H7 (cell line): ENCODE measurements at places on chromosomes 7 and 10.
A peak's percentile ranks its signal among the peaks of the same experiment; 100 is the strongest.

GRCh38 chr7:70937424-70937823 is 194.5 kb upstream of the GALNT17 start:
- DNase-seq = no peak

DNA sequence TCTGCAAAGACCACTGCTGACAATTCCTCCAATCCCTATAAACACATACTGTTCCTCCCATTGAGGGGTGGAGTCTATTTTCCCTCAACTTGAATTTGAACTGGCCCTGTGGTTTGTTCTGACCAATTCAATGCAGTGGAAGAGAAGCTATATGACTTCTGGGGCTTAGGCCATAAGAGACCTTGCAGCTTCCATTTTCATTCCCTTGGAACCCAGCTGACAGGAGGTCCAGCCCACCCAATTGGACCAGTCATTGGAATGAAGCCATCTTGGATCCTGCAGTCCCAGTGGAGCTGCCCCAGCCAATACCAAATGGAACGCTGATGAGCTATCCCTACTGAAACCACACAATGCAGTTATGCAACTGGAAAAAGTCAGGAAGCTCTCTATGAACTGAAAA is 8.9 kb upstream of the TMED4 start:
- DNase-seq = no peak

- DNase-seq = no peak
Observed at GRCh38 chr10:30728127-30728526, 98.6 kb upstream of the LYZL2 start.

- DNase-seq = no peak
Observed at GRCh38 chr10:70849582-70850016, 33.9 kb downstream of the SGPL1 start.

GRCh38 chr7:114718861-114719260 is 203.0 kb upstream of the MDFIC start:
- no peak for DNase-seq

GRCh38 chr10:52280051-52280450 is 34.0 kb upstream of the DKK1 start:
- no peak for DNase-seq

GRCh38 chr10:36026081-36026480 is 384.0 kb upstream of the FZD8 start:
- DNase-seq = no peak

DNA sequence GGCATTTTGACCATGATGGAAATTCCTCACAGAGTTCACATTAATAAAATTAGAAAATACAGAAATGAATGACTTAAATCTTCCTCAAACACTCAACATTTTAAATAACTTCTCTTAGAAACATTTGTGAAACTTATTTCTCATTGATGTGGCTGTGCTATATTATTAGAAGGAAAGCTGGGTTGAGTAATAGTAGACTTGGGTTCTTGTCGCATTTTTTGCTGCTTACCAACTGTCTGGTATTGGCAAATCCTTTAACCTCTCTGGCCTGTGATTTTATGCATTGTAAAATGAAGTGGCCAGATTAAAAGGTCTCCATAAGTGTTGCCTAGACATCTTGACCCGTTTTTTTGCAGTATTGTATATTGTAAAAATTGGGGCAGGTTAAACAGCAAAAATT is 66.5 kb downstream of the VPS50 start:
- no peak for DNase-seq

DNA sequence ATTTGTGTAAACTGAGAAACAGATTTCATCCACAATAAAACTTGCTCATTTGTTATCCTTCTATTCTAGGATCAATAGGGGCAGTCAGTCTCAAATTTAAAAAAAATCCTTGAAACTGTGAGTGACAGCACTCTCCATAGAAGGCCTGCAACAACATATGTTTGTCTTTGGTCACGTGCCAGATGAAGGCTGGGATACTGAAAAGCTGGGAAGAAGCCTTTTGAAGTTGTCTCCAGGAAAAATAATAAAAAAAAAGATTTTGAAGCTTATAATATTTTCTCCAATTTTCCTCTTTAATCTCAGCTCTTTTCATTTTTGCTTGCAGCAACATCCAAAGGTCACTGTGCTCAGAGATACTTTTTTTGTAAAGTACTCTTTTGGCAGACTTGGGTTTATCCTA is 128.6 kb upstream of the SLC26A5 start:
- no peak for DNase-seq

DNA sequence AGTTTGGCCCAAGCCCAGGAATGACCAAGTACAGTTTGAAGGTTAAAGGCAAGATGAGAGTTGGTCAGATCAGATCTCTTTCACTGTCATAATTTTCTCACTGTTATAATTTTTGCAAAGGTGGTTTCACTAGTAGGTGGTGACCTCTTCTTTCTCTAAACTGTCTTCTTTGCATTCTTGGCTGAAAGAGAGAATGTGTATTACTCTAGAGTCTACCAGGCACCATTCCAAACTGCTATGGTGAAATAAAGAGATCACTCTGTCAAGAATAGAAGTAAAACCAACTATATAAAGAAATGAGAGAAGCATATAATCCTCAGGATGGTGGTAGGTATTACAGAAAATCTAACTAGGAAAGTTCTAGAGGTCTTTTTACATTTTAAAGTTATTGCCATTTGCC is 72.7 kb downstream of the DYNC1I1 start:
- DNase-seq = no peak

DNA sequence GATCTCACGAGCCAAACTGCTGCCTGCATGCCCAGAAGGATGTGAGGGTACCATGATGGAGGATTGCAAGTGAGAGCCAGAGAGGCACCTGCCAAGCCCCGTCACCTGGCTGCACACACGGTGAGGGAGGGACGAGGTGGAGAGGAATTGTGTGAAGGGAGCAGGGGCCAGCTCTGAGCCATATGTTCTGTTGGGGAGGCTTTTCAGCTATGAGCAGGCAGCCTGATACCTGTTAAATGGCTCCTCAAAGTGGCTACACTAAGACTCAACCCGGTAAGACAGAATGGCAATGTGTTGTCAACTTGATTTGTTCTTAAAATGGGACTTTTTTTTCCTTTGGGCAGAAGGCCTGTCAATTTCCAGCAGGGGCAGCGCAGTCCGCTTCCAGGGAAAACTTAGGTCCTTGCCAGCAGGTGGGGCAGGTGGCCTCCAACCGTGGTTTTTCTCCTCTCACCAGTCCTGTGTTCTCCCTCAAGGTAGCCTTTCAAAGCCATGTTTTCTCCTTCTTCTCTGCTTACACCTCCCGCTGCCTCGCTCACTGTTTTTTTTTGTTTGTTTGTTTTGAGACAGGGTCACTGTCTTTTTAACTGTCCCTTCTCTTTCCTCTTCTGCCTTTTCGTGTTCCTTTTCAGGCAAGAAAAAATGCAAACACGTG is 57.7 kb upstream of the ZNRF2 start:
- DNase-seq = peak; percentile 44

GRCh38 chr7:27155816-27156507 is 513 bp downstream of the HOXA7 start:
- peak; percentile 84 for DNase-seq

DNA sequence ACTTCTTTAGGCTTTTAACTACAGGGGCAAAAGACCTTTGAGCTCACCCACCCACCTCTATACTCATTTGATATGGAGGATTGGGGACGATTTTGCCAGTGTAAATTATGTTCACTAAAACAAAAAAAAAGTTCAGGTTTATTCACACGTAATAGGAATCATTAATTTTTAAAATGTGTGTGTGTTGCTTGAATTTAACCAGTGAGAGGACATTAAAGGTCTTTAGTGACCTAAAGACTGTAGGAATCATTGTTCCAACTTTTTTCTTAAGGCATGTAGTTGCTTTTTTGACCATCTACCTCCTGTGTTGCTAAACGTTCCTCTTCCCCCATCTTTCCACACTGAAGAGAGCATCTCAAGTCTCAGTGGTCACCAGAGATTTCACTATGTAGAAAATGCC is 1.1 kb downstream of the SSBP1 start:
- no peak for DNase-seq

- no peak for DNase-seq
Observed at GRCh38 chr10:20616056-20616671, 280.9 kb downstream of the NEBL start.

- no peak for DNase-seq
Observed at GRCh38 chr7:142585425-142585824, 163.8 kb upstream of the PRSS1 start.

DNA sequence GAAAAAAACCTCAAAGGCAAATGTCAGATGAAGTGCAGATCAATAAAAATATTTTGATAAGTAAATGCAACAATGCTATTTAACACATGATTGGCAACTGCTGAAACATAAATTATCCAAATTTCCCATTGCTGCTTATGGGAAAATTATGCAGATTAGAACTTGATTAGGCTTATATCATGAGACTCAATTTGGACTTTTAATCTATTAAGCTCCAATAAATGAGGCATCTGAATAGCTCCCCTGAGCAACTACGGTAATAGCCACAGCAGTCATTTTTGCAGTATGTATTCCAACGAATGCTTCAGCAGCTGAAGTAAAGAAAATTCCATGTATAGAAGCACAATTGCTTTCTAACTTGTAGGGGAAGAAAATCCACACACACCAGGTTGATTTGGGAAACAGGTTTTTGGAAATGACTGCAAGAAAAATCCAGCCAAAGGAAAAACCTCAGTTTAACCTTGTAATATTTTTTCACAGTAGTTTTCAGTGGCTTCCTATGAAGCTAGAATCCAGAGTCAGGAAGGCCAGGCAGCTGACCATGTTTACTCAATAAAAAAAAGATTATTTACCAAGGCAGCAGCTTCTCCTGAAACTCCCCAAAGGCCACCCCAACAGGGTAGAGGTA is 716.1 kb downstream of the KCNMA1 start:
- DNase-seq = no peak

- no peak for DNase-seq
Observed at GRCh38 chr7:41630741-41631140, 72.1 kb downstream of the INHBA start.

DNA sequence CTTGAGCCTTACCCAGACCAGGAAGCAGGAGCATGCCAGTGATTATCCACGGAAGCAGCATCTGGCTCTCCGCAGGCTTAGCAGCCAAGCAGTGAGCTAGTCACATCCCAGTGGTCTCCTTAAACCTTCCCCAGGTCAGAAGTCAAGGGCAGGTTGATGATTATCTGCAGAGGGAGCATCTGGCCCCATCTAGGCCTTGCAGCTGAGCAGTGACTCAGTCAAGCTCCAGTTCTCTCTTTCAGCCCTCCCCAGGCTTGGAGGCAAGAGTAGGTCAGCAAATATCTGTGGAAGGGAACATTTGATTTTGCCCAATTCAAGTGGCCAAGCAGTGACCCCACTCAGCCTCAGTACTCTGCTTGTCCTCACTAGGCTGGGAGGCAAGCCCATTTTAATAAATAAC is 61.6 kb downstream of the ANKRD7 start:
- no peak for DNase-seq

DNA sequence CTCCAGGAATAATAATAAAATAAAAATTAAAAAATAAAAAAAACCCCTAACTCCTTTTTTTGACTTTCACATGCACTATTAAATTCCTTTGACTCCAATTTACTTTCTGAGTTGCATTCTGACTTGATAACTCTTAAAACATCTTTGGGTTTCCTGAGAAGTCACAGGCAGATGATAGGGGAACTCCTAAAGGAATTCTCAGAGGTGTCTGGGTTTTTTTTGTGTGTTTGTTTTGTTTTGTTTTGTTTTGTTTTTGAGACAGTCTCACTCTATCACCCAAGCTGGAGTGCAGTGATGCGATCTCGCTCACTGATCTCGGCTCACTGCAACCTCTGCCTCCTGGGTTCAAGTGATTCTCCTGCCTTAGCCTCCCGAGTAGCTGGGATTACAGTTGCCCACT is 52.7 kb upstream of the APBB1IP start:
- no peak for DNase-seq

- no peak for DNase-seq
Observed at GRCh38 chr10:95522117-95522516, 39.1 kb downstream of the SORBS1 start.
